Kidney epithelial cell (primary cell): ENCODE measurements at places on chromosomes 3 and 15.

GRCh38 chr15:101124731-101125451 is 127.0 kb downstream of the CHSY1 start:
- DNase-seq: no peak

- DNase-seq: no peak
Measured at GRCh38 chr3:40306336-40306735, 3.2 kb upstream of the EIF1B start.

DNA sequence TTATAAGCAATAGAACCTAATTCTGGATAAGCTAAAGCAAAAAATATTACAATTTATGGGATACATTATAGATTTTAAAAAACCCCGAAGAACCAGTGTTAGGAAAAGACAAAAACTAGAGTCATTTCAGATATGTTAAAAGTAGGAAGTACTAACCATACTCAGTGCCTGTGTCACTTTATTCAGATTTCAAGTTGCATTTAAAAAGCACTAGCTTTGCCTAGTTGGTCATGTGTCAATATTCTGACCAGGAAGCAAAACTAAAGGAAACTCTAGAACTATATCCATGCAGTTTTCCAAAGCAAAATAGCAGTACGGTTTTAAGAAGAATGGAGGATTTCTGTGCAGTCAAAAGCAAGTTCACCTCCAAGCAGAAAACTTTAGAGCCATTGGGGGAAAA is 88.4 kb downstream of the RAP2B start:
- DNase-seq: no peak

DNA sequence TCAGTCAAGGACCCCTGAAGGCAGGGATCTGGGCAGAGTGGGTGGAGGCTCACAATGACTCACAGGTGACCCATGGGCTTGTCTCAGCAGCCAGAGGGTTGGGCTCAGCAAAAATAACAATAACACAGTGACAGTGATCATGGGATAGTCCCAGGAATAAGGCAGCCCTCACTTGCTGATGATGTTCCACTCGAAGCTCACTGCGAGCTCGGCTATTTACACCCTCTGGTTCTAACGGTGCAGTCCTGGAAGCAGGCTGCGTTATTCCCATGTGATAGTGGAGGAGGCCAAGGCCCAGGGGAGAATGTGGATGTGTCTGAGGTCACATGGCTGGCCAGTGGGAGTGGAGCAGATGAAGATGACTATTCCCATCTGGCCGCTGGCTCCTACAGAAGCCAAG is 16.2 kb downstream of the CCDC33 start:
- DNase-seq: no peak

DNA sequence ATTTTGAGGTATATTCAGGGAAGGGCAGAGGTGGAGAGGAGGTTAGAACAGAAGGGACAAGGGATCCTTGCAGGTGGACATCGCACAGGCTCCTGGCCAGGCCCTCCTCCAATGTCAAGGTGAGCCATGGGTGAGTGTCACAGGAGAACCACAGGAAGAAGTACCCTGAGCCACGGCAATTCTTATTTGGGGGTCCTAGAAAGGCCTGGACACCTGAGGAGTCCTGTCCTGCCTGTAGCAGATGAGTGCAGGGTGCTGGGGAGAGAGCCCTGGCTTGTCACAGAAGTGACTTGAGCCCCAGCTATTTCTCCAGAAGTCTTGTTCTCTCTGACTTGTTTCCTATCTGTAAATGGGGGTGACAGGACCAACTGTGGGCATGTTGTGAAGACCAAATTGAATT is 4.3 kb downstream of the SLC6A20 start:
- DNase-seq: no peak

GRCh38 chr3:71875461-71875947 is 90.6 kb upstream of the PROK2 start:
- DNase-seq: peak; percentile 26

GRCh38 chr3:108818404-108818803 is 4.2 kb upstream of the TRAT1 start:
- no peak for DNase-seq

- no peak for DNase-seq
Measured at GRCh38 chr3:101938262-101938847, 89.0 kb downstream of the NFKBIZ start.

- DNase-seq: no peak
Measured at GRCh38 chr3:50274371-50275104, 4.3 kb upstream of the LSMEM2 start.

DNA sequence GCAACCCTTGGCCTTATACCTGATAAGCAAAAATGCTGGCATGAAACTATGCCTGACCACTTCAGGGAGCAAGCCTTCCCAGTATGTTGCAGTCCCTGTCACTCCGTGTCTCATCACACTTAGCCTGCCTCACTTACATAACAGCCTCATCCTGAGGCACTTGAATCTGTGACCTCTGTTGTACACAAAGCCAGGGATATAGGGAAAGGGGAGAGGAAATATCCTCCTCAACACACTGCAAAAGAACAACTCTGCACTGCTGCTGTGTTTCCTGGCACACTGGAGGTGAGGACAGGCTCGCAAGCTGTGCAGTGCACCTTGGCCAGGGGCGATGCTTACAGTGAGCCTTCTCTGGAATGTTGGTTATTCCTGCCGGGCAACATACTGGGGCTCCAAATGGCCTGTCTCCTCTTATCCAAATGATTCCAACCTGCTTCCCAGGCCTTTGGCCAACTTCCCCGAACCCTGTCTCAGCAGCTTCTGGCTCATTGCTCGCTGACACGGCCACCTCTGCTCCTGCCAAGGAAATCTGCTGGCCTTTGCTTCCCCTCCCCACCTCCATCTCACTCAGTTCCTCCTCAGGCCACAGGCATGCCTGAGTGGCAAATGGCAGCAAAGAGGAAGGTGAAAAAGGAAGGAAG is 109.2 kb downstream of the CD47 start:
- DNase-seq: no peak

- DNase-seq: no peak
Measured at GRCh38 chr15:67082007-67082536, 16.7 kb downstream of the SMAD3 start.
